ENCODE measurements at places on chromosomes 1 and 21. TPM values are rescaled to one million over a fixed set of nuclear protein-coding genes. Genes with fewer than 3 reads are reported as not detected.
A peak's percentile ranks its signal among the peaks of the same experiment; 100 is the strongest.

The TRNP1 gene
- 21.2 TPM for total RNA-seq

DNA sequence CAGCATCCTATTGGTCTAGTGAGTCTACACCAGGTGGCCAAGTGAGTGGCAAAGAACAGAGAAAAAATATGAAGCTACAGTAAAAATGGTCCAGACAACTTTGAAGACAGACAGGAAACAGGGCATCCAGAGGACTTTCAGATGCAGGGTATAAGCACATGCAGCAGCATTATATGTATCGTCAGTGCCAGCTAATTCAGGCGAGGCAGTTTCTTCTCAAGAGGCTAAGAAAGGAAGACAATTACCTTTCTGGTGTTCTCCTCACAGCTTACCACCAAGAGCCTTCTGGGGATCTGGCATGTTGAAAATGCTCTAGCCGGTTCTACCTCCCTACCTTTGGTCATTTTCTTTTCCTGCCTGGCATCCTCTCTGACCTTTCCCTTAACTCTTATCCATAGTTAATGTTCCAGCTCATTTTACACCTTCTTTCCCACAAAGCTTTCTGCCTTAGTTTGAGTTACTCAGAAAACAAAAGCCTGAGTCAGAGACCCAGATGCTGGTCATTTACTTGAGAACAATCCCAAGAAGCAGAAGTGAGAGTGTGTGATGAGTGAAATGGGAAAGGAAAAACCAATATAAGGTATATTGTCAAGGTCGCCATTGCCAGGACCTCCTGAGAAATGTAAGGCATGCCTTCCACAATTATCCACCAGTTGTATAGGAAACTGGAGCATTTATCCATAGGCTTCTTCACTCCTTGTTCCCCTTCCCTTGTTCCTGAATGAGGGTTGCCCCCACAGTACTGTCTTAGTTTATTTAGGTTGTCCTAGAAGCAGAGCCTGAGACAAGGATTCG lies 444.1 kb downstream of the PLPP3 start:
- H3K4me1 ChIP-seq, result no peaks in the 10 kb centered on the region
- no peak for DNase-seq
- H3K36me3 ChIP-seq, result no peaks in the 10 kb centered on the region
- H3K27me3 ChIP-seq, result no peaks in the 10 kb centered on the region
- no peak overlapping the region for H3K4me3 ChIP-seq

The PI4KB gene
- total RNA-seq, result 30.5 TPM

The S100A7A gene
- not detected for total RNA-seq

The CD5L gene
- not detected for total RNA-seq

The LAD1 gene
- 13.5 TPM for total RNA-seq

GRCh38 chr1:181255270-181255929 lies 166.9 kb downstream of the IER5 start:
- no peaks in the 10 kb centered on the region for H3K36me3 ChIP-seq
- no peak for DNase-seq
- H3K27ac ChIP-seq, result no peak overlapping the region
- peaks cover 7% of the 10 kb centered on the region for H3K27me3 ChIP-seq

The OVAAL gene
- total RNA-seq, result not detected

The SAMD13 gene
- total RNA-seq, result 3.3 TPM

The SLC9C2 gene
- not detected for total RNA-seq

- no peak overlapping the region for H3K4me3 ChIP-seq
- H3K27me3 ChIP-seq, result peaks cover 34% of the 10 kb centered on the region
- no peak overlapping the region for H3K27ac ChIP-seq
These were observed 83.0 kb downstream of the NTPCR start for GRCh38 chr1:233033361-233033760.

The RBP7 gene
- total RNA-seq, result 0.77 TPM

DNA sequence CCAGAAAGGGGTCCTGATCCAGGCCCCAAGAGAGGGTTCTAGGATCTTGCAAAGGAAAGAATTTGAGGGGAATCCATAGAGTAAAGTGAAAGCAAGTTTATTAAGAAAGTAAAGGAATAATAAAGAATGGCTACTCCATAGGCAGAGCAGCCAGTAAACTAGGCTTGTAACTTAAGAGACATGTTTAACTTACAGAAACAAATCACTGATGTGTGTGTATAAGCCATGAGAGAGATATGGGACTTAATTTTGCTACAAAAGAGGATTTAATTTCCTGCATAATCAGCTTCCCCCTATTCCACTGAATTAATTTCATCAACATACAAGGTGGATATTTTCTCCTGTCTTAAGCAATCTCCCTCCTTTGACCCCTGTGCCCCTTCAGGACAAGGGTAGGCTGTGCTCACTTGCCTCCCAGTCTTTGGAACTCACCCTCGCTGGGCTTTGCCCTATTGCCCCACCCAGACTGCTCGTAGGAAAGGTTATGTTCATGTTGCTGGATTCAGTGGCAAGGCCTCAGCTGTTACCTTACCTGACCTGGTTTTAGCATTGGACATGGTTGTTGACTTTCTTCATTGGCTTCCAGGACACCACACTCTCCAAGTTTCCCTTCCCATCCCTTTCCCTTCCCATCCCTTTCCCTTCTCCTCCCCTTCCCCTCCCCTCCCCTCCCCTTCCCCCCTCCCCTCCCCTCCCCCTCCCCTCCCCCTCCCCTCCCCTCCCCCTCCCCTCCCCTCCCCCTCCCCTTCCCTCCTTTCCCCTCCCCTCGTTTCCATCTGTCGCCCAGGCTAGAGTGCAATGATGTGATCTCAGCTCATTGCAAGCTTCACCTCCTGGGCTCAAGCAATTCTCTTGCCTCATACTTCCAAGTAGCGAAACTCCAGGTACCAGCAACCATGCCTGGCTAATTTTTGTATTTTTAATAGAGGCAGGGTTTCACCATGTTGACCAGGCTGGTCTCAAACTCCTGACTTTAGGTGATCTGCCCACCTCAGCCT lies 44.6 kb downstream of the TBCE start:
- H3K4me3 ChIP-seq, result no peak overlapping the region

The AGT gene
- total RNA-seq, result not detected

DNA sequence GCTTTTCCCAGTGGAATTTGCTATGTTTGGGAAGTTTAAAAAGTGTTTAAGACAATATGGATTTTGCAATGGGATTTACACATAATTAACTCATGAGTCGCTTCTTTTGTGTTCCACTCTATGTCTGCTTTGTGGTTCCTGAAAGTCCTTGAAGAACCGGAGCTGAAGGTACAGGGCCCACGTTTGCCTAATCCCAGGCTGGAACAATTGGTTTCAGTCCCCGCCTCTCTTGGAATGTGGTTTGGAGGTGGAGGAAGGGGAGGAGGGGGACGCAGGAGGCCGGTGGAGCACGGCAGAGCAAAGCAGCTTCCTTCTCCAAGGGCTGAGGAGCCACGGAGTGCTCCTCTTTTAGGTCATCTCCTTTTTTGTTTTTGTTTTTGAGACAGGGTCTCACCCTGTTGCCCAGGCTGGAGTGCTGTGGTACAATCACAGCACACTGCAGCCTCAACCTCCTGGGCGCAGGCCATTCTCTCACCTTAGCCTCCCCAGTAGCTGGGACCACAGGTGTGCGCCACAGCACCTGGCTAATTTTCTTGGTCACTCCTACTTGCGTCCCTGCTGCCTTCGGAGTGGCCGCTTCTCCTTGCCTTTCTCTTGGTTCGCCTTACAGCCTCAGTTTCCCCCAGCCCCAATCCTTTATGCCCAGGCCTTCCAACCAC lies 129.5 kb upstream of the ERRFI1 start:
- no peaks in the 10 kb centered on the region for H3K36me3 ChIP-seq
- H3K27me3 ChIP-seq, result no peaks in the 10 kb centered on the region
- peak; percentile 83 for DNase-seq
- no peak overlapping the region for H3K4me3 ChIP-seq

GRCh38 chr1:232477728-232478127 lies 152.2 kb downstream of the SIPA1L2 start:
- H3K27ac ChIP-seq, result no peak overlapping the region
- peaks cover 3% of the 10 kb centered on the region for H3K4me1 ChIP-seq
- peaks cover 86% of the 10 kb centered on the region for H3K36me3 ChIP-seq
- DNase-seq, result no peak
- no peaks in the 10 kb centered on the region for H3K27me3 ChIP-seq
- H3K4me3 ChIP-seq, result no peak overlapping the region

- H3K36me3 ChIP-seq, result peaks cover 12% of the 10 kb centered on the region
- DNase-seq, result no peak
- peak overlapping the region; percentile 3 for H3K4me3 ChIP-seq
- peaks cover 13% of the 10 kb centered on the region for H3K4me1 ChIP-seq
- H3K27me3 ChIP-seq, result no peaks in the 10 kb centered on the region
These were observed 52.2 kb downstream of the PUM1 start for GRCh38 chr1:31013187-31013864.

GRCh38 chr1:107110326-107110725 lies 30.5 kb upstream of the NTNG1 start:
- peak overlapping the region; percentile 24 for H3K27ac ChIP-seq
- no peaks in the 10 kb centered on the region for H3K27me3 ChIP-seq
- no peak for DNase-seq
- H3K36me3 ChIP-seq, result no peaks in the 10 kb centered on the region
- H3K4me3 ChIP-seq, result no peak overlapping the region

GRCh38 chr1:184930645-184931044 lies 43.7 kb downstream of the NIBAN1 start:
- no peaks in the 10 kb centered on the region for H3K4me1 ChIP-seq
- H3K36me3 ChIP-seq, result no peaks in the 10 kb centered on the region
- H3K27ac ChIP-seq, result no peak overlapping the region
- DNase-seq, result no peak
- H3K27me3 ChIP-seq, result no peaks in the 10 kb centered on the region

GRCh38 chr1:31718327-31718897 lies 14.6 kb upstream of the COL16A1 start:
- peaks cover 6% of the 10 kb centered on the region for H3K27me3 ChIP-seq
- DNase-seq, result no peak
- no peaks in the 10 kb centered on the region for H3K36me3 ChIP-seq
- H3K4me3 ChIP-seq, result no peak overlapping the region
- peaks cover 2% of the 10 kb centered on the region for H3K4me1 ChIP-seq
